ENCODE measurements at places on chromosomes 3 and 15.

- DNase-seq, result peak; percentile 59
These were observed 49.7 kb upstream of the POMGNT2 start for GRCh38 chr3:43155464-43156121.

DNA sequence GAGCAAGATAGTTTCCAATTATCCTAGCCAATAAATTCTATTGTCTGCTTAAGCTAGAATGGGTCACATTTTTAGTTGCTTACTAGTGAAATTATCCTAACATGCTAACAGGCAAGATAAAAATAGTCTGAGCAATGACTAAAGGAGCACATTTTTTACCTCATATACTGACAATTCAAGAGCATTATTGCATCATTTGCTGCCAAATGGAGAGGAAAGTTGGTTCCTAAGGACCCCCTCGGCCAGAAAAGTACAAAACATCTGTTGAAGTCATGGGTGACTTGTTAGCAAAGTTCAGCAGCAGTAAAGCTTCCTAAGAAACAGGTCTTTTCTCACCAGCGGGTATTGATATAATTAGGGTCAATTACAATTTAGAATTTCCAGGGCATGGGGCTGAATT is 1001.0 kb downstream of the FHIT start:
- peak; percentile 8 for DNase-seq

DNA sequence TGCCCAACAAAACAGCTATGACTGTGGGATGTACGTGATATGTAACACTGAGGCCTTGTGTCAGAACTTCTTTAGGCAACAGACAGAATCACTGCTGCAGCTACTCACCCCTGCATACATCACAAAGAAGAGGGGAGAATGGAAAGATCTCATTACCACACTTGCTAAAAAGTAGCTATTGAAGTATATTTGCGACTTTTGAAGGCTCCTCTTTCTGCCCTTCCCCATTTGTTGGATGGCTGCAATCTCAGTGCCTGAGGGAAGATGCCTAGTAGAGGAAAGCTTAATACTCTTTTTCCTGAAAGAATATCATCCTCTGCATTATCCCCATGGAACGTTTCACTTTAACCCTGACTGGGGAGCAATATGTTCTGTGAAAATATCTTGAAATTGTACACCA is 21.9 kb downstream of the SENP8 start:
- no peak for DNase-seq

DNA sequence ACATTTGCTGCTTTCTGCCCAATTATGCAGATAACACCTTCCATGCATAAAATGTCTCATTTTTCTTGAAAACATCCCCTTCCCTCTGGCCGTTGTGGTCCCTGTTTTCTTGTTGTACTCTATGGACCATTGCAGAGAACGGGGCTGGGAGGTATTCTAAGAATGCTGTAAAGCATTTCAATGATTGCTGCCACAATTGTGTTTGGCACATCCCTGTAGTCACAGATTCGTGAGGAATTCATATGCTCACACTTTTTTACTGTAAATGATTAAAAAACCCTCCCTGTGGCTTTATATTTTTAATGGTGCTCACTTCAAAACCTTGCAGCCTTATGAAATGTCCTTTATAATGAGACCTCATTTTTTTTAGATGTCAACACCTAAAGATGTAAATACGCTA is 207.2 kb upstream of the GBE1 start:
- DNase-seq, result peak; percentile 35

DNA sequence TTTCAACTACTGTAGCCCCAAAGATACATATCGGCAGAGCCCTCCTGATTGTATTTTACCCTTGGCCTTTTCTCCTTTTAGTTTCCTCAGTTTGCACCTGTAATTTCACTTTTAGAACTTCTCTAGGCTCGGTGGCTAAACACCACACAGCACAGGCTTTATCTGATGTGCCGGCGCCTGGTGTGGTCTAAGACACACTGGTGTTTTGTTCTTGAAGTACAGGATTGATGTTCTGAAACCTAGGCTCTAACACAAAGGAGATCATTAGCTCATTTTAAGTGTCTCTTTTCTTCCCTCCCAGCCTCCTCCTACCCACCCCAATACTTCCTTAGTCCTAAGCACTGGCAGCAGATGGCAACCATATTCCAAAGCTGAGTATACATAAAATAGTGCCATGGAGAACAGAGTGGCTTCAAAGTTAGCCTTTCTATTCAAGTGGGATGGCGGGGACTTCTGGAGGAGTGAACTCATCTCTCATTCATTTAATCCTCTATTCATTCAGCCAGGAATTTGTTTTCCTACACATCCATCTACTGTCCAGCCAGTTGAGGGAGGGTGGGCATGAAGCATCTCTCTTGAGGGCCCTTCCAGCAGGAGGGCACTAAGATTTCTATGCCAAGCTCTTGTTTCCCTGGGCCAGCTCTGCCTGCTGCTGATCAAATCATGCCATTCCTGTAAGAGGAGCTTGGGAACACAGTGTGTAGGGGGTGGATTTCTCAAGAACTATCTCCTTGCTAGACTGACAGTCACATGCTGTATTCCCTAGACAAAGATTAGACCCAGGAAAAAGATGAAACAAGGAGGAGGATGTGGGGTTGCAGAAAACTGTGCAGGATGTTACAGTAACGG is 71.2 kb downstream of the TIGIT start:
- DNase-seq, result no peak

GRCh38 chr3:125589547-125590122 is 5.7 kb downstream of the OSBPL11 start:
- DNase-seq, result peak; percentile 31

GRCh38 chr3:127710155-127710941 is 37.6 kb downstream of the ABTB1 start:
- no peak for DNase-seq

GRCh38 chr3:101144105-101144504 is 150.9 kb upstream of the ABI3BP start:
- DNase-seq, result no peak

DNA sequence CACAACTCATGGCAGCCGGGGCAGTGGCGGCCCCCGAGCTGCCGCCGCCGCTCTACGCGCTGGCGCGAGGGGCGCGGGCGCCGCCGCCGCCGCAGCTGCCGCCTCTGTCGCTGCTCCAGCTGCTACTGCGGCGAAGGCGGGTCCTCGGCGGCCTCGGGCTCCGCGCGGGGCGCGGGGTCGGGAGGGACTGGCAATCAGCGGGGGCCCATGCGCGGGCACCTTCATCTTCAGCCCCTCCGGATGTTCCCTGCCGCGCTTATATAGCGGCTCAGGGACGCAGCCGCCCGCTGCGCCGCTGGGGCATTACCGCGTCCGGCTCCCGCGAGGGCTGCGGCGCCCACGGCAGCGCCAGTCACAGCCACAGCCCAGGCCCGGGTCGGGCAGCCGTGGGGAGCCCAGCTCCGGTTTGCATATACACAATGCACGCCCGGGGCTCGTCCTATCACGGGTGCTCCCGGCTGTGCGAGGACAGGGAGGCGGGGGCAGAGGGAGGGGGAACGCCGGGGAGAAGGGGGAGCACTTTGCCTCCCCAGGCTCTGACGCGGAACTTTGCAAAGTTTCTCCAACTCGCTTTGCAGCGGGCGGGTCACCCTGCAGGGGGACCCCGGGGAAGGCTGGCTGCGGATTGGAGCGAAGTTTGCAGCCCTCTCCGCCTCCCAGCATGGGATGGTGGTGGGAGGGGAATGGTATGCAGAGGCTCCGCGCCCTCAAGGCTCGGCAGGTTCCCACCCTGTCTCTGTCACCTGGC is at the start of gene VGLL3:
Gene VGLL3 (minus strand): TSS at position 416 of the 748 bp plus-strand sequence. CDS start 406 bp downstream, at position 10.
- peak; percentile 84 for DNase-seq

DNA sequence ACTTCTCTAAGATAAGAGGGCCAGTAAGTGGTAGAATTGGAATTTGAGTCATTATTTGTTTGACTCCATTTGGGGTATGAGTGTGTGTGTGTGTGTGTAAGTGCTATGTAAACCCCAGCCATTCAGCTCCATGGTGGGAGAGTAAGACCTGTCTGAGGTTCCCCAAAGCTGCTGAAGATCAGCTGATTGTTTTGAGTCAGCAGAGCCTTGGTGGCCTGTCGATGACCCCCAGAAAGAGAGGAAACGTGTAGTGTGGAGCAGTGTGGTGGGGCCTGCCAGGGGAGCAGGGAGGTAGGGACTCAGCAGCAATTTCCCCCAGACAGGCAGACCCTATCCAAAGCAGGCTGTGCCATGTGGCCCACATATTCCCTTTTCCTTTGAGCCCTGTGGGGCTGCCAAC is 5.3 kb downstream of the DVL3 start:
- DNase-seq, result no peak
